ENCODE measurements at places on chromosomes 1 and 21.
A peak's percentile ranks its signal among the peaks of the same experiment; 100 is the strongest.

DNA sequence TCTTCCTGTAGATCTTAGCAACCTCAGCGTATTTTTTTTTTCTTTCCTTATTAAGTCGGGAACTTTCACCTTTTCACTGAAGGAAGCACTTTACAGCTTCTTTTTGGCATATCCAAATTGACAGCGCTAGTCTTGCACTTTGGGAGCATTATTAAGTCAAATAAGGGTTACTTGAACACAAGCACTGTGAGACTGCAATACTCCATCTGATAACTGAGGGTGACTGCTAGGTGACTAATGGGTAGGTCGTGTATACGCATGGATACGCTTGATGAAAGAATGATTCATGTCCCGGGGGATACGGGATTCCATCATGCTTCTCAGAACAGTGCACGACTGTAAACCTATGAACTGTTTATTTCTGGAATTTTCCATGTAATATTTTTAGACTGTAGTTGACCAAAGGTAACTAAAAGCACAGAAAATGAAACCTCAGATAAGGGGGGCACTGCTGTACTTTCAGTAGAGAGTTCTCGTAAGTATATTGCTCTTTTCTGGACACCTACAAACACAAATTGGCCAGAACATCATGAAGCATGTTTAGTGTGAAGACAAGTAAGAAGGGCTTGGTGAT lies 364.7 kb downstream of the SMYD3 start:
- DNase-seq = no peak

- DNase-seq = no peak
Observed at GRCh38 chr1:41698916-41699860, 214.7 kb upstream of the EDN2 start.

DNA sequence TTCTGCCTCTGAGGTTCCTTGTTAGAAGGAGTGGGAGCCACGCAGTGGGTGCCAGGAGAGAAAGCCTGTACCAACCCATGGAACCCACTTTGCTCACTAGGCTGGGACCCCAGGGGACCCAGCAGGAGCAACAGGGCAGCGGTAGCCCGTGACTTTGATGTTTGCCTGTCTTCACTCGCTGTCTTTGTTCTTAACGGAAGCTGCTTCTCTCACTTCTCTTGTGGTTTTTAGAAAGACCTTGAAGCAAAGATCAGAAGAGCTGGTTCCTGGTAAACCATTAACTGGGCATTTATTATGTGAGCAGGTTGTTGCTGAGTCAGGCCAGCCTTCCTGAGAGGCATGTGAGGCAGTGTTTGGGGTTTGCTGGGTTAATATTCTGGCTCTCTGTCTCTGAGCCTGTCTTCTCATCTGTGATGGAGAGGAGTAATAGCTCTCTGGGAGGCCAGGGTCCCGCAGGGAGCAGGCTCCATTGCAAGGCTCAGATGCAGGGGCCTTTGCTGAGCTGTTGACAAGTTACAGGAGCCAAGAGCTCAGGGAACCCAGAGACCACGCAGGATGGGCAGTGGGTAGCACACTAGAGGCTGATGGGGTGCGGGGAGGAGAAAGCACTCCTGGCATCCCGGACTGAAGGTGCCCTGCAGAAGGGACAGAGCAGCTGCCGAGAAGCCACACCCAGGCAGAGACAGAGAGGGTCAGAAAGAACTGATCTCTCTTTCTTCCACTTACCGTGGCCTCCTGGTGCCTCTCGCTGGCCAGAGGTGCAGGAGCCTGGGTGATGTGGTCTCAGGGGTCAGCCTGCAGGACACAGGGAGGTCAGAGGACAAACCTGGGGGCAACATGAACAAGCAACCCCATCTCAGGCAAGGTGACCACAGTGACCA lies 367.5 kb upstream of the C1orf174 start:
- DNase-seq = no peak

DNA sequence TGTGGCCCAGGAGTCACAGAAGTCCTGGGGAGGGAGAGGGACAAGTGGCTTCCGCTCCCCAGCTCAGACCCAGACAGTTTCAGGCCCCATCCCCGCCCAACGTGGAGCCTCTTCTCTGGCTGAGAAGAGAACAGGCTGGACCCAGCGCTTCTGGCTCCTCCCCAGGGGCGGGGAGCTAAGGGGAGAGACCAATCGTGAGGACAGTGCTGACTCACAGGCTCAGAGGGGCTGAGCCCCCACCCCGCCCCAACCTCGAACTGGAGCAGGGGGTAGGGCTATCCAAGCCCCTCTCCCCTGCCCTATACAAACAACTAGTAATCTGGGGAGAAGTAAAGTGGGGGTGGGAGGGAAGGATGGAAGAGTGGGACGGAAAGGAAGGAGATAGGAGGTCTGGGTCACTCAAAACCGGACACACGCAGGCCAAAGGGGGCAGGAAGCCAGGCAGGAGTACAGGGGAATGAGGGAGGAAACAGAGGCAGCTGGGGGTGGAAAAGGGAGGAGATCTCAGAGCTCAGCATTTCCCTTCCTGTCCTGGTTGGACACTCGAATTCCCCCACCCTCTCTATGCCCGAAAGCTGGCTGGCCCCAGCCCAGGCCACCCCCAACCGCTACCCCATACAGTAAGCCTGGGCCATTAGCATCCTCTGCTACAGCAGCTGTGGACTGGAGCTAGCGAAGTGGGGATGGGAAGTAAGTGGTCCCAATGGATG lies at the start of gene SHC1:
Gene SHC1, minus strand, starts transcription at position 117 of the 710 bp plus-strand sequence. CDS start 221 bp downstream, outside the sequence.
- no peak for DNase-seq

GRCh38 chr1:7019510-7019909 lies 234.3 kb downstream of the CAMTA1 start:
- no peak for DNase-seq

DNA sequence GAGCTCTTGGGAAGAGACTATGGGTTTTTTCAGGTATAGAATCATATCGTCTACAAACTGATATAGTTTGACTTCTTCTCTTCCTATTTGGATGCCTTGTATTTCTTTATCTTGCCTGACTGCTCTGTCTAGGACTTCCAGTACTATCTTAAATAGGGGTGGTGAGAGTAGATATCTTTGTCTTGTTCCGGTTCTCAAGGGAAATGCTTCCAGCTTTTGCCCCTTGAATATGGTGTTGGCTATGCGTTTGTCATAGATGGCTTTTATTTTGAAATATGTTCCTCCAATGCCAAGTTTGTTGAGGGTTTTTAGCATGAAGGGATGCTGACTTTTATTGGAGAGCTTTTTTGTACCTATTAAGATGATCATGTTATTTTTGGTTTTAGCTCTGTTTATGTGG lies 170.3 kb downstream of the PTGER3 start:
- DNase-seq = no peak

GRCh38 chr21:22575165-22575584 lies 1577.0 kb downstream of the NCAM2 start:
- no peak for DNase-seq

DNA sequence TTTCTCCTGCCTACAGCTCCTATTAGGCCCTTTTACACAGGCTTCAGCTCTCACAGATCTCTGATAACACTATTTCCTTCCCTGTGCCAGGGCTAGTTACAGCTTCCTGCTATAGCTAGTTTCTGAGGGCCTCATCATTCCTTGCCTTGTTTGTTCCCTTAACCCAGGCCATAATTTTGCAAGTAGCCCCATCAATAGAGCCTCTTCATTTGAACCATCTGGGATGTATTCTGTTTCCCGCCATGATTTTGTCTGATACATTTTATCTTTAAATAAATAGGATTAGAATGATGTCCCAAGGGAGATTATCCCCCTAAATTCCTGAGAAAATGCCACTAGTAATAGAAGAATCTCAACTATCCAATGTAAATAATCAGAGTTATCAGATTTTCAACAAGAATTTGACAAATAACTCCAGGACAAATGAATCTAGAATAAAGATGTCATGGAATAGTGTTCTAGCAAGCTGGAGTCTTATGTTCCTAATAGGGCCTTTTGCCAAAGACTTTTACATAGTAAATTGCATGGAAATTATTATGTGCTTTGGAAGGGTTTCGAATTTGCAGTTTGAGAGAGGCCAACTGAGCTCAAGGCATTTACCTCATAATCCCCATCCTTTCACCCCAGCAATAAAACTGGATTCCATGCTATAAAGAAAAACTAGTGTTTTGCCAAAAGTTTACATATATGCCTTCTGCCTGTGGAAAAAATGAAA lies 16.1 kb downstream of the IFT25 start:
- DNase-seq = no peak

- DNase-seq = peak; percentile 19
Observed at GRCh38 chr1:72915581-72915980, 633.2 kb upstream of the NEGR1 start.

Data from DMS153 (cell line).